ENCODE measurements at places on chromosomes 6 and 20. TPM values are rescaled to one million over a fixed set of nuclear protein-coding genes. Genes with fewer than 3 reads are reported as not detected.

GRCh38 chr6:118569498-118569897 is 21.4 kb downstream of the PLN start:
- DNase-seq: no peak

- peak; percentile 88 for DNase-seq
Observed at GRCh38 chr6:170296423-170296745, 5.5 kb upstream of the DLL1 start.

GRCh38 chr6:45430590-45431202 is 53.0 kb upstream of the SUPT3H start:
- no peak for DNase-seq

DNA sequence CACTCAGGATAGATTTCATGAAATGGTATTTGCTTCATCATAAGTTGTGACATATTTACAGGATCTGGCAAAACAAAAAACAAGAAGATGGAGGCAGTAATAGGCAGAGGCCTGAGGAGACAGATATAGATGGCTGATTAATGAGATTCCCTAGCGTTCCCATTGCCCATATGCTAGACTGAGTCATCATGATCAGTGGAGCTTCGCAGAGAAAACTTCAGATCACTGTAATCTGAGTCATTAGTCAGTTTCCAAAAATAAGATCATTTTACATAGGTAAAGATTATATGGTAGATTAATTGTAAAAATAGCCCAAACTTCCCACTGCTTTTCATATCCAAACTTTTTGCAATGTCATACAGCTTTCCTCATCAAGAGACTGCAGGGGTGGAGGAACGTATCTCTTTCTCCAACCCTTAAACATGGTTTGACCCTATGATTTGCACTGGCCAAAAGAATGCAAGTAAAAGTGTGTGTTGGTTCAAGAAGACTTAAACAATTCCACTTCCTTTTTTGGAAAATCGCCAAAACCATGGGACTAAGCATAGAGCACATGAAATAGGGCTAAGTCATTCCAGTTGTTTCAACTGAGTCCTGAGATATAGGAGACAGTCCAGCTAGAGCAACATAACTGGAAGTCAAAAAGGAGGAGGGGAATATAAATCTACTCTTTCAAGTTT is 626.0 kb downstream of the RNF144B start:
- DNase-seq: no peak

DNA sequence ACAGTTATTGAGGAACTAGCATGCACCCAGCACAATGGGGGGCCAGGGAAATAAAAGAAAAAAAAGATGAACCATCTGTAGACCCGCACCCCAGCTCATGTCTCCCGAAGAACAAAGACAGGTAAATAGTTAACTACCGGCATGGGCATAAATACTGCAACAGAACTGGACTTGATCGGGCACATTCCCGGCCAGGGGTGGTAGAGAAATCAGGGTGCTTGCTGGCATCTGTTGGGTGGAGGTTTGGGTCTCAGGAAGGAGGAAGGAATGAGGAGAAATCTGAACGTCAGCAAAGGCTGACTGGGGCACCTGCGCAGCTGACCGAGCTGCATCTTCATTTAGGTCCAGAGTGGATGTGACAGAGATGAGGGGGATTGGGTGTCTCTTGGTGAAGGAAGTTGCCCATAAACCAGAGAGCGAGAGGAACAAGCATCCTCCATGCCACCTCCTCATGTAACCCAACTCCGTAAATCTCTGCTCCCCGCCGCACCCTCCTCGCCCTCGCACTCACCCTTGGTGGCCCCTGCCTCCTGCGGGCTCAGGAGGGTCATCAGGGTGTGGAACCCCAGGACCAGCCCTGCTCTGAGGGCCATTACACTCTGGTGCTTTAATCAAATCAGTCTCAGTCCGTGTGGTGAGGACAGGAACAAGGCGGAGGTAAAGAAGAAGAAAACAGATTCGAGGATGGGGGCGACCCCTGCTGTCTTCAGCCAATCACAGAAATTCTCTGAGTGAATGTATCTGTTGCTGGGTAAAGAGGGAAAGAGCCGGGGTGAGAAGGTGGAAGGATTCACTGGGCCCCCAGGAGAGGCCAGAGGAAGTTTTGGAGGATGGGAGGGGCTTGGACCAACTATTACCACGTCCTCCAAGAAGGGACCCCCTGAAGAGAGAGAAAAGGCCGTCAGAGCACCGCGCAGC is at the start of gene HLA-DOA:
Gene HLA-DOA, minus strand, starts transcription at position 648 of the 918 bp plus-strand sequence.
- DNase-seq: peak; percentile 96

The SLC22A1 gene
- 5.5 TPM for total RNA-seq

GRCh38 chr20:50689864-50690649 is 1.3 kb downstream of the RIPOR3 start:
- no peak for DNase-seq

The DLK2 gene
- total RNA-seq: 0.33 TPM

GRCh38 chr6:134002821-134003220 is 49.6 kb downstream of the SLC2A12 start:
- DNase-seq: no peak

DNA sequence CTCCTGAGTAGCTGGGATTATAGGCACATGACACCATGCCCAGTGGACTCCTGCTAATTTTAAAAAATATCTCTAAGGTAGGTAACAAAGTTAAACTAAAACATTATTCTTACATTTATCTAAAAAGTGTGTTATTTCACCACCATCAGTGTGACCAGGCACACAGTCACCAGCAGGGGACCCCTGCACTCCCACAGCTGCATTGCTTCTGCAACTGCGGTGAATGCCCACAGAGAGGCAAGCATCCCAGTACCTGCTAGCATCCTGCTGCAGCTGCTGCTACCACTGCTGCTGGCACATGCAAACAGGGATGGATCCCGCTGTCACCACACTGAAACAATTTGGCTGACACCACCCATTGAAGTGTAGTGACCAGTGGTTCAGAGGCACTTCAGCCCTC is 21.9 kb upstream of the EPB41L2 start:
- peak; percentile 30 for DNase-seq

- no peak for DNase-seq
Observed at GRCh38 chr20:39800111-39800510, 838.0 kb downstream of the DHX35 start.

DNA sequence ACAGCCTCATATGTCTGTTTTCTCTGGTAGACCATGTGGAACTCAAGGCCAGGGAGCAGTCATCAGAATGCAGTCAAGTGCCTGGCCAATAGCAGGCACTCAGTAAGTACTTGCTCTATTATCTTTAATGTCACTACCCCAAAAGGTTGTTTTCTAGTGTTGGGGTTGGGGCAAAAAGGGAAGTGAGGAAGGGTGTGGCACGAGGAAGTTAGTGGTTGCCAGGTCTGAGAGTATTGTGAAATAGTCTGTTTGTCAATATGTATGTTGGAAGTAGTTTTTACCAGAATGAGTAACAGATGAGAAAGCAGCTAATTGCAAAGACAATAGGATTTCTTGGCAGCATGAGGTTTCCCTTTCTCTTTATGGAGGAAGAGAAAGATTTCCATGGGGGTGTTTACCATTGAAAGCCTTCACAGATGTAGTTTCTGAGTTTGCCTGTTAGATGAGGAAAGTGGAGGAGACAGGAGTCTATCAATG is 59.5 kb upstream of the ARMH2 start:
- DNase-seq: no peak

- DNase-seq: peak; percentile 72
Observed at GRCh38 chr20:46332373-46333160, 24.3 kb upstream of the CDH22 start.
